ENCODE measurements at places on chromosomes 13 and 19.

DNA sequence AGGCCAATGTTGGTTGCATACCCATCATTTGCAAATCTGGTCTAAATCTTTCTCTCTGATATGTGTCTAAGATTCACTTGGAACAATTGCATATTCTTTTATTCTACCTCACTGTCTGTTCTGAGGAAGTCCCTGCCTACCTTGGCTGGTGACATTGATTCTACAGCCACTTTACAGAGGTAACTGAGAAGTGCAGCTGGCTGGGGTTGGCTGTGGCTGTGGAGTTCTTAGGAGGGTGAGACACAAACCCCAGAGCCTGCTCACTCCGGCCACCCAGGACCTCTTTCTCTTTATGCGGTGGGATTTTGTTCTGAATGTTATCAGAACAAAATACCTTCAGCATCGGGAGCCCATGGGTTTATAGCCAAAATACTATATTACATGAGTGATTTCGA lies 54.5 kb upstream of the IRS2 start:
- no peak for DNase-seq

GRCh38 chr13:61770681-61771080 lies 355.0 kb upstream of the PCDH20 start:
- no peak for DNase-seq

- peak; percentile 82 for DNase-seq
Measured at GRCh38 chr19:11378319-11379189, 4.1 kb downstream of the SWSAP1 start.

GRCh38 chr13:91904005-91904404 lies 505.6 kb downstream of the GPC5 start:
- no peak for DNase-seq

DNA sequence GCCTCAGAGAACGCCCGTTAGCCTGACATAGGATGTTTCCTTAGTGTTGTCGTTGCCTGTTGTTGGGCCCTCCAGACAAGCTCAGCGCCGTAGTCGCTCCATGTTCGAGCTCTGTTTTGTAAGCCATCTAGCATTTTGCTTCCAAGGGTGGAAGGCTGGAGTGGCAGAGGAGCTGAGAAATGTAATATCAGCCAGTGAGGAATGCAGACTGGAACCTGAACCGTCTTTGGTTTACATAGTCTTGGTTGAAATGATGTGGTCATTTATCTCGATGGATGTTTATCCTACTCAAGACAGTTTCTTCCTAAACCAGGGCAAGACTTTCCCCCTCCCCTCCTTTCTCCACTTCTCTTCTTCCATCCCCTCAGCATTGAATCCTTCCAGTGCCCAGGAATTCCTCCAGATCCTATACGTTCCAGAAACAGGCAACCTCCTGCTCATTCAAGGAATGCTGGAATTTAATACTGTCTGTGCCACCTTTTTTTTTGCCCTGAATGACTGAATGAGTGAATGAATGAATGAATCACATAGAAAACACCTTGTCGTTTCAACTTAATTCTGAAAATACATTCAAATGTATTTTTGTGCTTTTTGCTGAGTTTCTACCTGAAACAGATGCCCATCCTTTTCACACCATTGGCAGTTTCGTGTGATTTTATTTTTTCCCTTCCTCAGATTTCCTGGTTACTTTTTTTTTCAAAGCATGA lies 109.5 kb upstream of the MBNL2 start:
- no peak for DNase-seq

- DNase-seq = no peak
Measured at GRCh38 chr19:18440415-18440877, 2.5 kb upstream of the ISYNA1 start.

DNA sequence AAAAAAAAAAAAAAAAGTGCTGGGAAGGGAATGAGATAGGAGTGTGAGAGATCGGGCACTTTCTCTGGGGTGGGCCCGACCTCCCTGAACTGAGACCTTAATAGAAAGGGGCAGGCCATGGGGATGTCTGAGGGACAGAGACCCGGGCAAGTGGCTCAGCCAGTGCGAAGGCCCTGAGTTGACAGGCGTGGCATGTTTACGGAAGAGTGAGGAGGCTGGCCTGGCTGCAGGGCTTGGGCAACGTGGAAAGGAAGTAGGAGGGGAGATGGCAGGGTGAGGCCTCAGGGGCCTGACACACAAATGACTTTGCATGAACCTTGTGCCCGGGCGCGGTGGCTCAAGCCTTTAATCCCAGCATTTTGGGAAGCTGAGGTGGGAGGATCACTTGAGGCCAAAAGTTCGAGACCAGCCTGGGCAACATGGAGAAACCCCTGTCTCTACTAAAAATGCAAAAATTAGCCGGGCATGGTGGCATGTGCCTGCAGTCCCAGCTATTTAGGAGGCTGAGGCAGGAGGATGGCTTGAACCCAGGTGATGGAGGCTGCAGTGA lies 13.9 kb downstream of the FCHO1 start:
- no peak for DNase-seq

DNA sequence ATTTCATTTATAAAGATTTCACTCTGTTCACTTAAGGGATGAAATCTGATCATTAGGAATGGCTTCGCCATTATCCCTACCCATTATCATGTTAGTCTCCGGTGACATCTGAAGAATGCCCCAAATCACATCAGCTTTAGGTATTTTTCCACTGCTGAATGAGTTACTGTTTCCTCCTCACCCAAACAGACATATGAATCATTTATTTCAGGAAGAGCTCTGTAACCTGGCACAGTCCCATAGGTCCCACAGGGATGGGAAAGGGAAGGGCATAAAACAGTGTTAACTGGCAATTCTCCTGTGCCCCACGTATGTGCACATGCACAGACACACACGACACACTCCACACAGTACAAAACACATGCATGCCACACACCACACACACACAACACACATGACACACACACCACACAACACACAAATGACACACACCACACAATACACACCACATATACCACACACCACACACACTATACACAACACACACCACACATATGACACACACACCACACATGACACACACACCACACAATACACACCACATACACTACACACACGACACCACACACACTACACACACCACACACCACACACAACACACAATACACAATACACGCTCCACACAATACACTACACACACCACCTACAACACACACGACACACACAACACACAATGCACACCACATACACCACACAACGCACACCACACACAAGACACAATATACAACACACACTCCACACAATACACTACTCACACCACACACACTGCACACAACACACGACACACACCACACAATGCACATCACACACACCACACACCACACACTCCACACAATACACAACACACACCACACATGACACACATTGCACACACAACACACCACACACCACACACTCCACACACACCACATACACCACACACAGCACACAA lies 15.4 kb downstream of the TMEM255B start:
- no peak for DNase-seq

DNA sequence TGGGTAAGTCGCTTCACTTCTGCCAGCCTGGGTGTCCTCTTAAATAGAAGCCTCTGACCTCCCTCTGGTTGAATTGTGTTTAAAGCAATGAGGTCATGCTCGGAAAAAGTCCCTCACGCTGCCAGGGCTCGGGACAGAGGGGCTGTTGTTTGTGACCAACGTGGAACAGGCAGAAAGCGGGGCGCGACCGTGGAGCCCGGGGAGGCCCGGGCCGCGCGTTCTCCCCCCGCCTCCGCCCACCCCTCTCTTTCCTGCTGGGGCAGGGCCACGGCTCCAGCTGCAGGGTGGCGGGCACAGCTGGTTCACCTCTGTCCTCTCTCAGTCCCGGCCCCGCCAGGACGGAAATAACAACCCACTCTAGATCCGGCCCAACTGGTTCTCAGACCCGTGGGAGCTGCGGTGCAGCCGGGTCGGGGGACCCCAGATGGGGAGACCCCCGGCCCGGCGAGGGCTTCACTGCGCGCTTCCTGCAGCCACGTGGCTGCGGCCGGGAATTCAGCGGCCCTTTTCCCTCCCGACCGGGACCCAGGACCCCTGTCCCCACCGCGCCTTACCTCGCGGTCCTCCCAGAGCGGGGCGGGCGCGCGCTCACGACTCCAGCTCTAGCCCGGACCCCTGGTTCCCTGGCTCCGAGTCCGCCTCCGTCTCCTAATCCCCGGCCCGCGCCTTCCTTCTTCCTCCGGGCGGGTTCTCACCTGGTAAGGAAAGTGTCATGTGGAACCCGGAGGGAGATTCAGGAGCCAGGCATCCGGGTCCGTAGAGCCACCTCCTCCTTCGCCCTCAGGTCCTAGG lies 1.9 kb downstream of the CDC42EP5 start:
- no peak for DNase-seq

GRCh38 chr19:29084266-29084665 lies 128.7 kb downstream of the UQCRFS1 start:
- no peak for DNase-seq

- peak; percentile 63 for DNase-seq
Measured at GRCh38 chr13:109869312-109870237, 83.2 kb upstream of the IRS2 start.

DNA sequence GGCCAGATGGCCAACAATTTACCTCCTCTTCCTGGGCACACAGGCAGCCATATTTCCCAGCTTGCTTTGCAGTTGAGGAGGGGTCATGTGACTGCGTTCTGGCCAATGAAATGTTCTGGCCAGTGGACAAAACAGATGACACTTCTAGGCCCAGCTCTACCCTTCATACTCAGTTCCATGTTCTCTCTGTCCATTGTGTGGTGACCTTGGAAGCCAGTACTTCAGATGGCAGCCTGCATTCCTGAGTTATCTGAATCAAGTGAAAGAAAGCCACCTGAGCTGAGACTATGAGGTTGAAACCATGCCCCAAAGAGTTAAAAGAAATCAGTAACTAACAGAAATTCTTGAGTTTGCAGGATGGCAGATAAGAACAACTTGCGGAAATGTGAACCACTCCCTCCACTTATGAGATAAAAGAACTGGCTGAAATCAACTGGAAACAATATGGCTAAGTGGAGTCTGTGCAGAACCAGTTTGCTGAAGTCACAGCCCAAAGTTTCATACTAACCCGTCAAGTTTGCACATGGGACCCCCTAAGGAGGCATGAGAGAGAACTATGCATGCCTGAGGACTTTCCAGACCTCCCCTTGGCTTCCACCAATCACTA lies 8.1 kb downstream of the FAM187B start:
- no peak for DNase-seq

GRCh38 chr19:28213470-28214082 lies 999.4 kb downstream of the UQCRFS1 start:
- DNase-seq = no peak

DNA sequence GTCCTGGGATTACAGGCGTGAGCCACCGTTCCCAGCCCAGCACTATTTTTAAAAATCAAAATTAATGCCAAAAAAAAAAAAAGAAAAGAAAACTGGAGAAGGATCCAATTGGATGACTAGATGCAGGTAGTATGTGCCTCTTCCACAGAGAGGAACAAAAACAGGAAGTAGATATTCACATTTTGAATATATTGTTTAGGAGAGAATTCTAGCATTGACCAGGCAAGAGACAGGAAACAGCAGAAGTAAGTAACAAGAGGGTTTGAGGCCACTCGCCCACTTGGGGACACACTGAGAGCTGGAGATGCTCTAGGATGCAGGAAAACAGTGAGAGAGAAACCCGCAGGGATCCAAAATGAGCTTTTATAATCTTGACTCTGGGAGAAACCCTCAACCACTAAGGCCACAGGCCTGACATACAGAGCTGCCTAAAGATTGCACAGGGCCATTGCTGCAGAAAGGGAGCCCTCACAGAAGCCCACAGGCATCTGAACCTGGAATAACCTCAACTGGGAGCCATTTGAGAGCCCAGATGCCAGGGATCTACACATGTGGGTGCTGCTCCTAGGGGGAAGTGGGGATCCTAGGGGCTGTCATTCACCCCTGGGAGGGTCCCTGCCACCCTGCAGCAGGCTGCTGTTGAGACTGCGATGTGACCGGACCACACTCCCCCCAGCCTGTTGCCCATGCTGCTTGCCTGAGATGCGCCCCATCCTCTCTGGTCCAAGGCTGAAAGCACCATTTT lies 28.2 kb downstream of the IGFL2 start:
- DNase-seq = no peak

DNA sequence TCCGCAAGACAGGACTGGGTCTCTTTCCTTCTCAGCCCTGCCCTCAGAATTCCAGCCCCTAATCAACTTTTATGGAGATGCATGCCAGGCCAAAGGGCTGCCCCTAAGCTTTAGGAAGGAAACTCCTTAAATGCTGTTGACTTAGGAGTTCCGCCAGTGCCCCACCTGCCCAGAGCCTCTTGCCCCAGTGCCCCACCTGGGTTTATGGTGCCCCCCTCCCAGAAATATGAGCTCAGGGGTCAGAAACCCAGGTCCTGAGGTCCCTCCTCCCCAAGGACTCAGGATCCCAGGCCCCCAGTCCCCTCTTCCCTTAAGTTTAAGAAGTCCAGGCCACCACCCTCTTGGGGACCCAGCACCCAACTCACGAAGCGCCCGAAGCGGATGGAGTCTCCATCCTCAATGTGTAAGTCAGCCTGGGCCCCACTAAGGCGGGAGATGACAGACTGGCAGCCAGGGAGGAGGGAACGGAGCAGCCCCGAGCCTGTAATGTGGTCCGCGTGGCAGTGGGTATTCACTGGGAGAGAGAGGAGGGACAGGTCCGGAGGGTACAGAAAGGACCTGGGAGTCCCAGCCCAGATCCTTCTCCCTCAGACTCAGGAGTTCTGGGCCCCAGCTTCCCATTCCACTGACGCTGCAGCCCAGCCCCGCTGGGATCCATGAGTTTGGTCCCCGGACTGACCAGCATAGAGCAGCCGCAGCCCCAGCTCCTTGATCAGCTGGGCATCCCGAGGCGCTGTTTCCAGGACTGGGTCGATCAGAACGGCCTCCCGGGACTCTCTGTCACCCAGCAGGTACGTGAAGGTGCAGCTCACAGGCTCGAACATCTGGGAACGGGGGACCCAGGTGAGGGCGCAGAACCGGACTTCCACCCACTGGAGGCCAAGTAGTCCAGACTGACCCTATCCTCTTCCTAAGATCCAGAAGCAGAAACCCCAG lies 897 bp downstream of the ETHE1 start:
- DNase-seq = no peak

DNA sequence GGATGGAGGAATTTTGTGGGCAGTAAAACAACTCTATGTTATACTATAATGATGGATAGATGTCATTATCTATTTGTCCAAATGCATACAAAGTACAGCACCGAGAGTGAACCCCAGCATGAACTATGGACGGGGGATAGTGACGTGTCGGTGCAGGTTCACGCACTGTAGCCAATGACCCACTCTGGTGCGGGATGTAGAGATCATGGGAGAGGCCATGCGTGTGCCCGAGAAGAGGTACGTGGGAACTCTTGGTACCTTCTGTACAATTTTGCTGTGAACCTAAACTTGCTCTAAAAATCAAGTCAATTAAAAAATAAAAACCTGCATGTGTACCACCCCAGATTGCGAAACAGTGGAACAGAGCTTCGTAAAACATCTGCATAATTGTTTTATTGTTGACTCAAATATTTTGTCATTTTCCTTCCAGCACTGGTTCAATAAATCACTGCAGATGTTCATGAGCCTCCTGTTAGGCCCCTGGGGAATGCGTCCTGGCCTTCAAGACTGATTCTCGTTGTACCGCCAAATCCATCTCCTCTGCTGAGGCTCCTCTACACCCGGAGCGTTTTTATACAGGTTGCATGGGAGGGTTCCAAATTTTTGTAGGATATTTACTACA lies 30.9 kb downstream of the COL4A1 start:
- no peak for DNase-seq

- no peak for DNase-seq
Measured at GRCh38 chr19:42528354-42529247, at the start of gene CEACAM1. TSS of gene CEACAM1 (minus strand) at chr19:42528481. CDS start at chr19:42528374, 107 bp downstream.

Data from fibroblast of skin of scalp (primary cell).